ENCODE measurements at places on chromosomes 2 and 18.

- DNase-seq = no peak
These were observed 49.0 kb downstream of the MARCO start for GRCh38 chr2:118990757-118991545.

- no peak for DNase-seq
These were observed 720.3 kb downstream of the DPP10 start for GRCh38 chr2:115162494-115163293.

- DNase-seq = no peak
These were observed 74.7 kb upstream of the ZNF236 start for GRCh38 chr18:76747676-76748075.

- DNase-seq = no peak
These were observed 554.4 kb upstream of the LRRTM1 start for GRCh38 chr2:80858965-80859364.

Data from cardiac fibroblast (primary cell).